Stimulated activated CD8-positive, alpha-beta memory T cell treated with anti-CD3 and anti-CD28 coated beads, Interleukin-4, amount 100 ng/mL, for 1 hour (primary cell): ENCODE measurements at places on chromosomes 7 and 10.

GRCh38 chr7:46283852-46284251 is 362.8 kb upstream of the IGFBP3 start:
- DNase-seq, result no peak

DNA sequence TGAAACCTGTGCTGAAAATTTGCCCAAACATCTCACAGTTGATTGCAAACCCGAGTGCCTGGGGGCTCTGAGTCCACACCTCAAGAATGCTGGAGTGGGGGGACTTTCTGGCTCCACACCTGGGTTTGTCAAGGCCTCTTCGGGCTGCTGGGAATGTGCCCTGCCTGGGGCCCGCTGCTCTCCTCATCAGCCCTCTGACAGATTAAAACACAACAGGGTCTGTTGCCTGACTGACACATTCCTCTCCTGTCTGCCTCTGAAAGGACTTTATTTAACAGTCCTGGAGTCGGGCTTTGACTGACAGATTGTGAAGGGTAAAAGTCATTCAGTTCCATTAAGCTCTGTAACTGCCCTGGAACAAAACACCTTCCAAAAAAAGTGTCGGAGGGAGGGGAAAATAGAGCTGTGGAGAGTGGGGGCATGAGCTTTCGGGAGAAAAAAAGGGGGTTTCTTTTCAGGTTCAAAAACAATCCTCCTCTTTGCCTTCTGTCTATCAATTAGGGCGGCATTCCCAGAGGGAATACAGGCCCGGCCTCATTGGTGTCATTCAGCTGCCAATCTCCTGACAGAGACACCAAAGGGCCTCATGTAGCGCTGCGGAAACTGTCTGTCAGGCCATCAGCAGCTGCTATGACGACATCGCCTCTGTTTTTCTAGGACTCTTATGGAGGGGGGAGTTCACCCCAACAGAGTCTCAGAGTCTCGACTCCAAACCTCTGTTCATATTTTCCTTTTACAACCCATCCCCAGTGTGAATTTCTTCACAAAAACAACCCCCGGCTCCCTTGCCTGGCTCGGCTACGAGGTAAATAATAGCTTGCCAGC is 398.8 kb upstream of the NFE2L3 start:
- no peak for DNase-seq

DNA sequence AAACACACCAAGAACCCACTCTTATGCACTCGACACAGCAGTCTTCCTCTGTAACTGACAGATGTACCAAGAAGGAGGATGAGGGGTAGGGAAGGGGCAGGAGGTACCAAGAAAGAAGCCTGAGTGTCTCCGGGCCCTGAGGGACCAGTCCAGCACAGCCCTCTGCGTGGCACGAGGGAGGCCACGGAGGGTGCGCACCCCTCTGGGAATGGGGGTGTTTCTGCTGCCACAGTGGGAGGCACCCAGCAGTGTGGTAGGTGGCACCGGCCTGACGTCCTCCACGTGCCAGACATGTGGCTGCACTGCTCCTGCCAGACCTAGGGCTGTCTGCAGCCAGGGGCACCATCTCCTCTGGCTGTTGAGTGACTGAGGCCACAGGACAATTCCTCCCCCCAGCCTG is 154.3 kb downstream of the ZMYND11 start:
- DNase-seq, result no peak

DNA sequence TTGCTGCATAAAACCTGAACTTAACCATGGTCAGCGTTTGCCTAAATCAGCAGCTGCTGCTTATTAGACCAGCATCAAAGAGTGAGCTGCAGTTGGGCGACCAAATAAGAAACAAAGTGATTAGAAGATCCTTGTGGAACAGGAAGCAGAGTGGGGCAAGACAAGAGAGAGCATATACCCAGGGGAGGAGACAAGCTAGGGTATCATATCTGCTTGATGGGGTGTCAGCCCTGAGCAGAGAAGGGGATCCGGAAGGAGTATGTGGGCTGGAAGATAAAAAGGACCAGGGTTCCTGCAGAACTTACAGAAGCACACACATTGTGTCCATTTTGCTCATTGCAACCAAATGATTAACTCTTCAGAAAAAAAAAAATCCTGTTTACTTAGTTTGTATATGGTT is 213.6 kb downstream of the CELF2 start:
- no peak for DNase-seq

- DNase-seq, result no peak
These were observed 41.0 kb downstream of the UBE2H start for GRCh38 chr7:129911790-129912189.

- no peak for DNase-seq
These were observed 6.6 kb downstream of the CPA1 start for GRCh38 chr7:130386876-130387275.

DNA sequence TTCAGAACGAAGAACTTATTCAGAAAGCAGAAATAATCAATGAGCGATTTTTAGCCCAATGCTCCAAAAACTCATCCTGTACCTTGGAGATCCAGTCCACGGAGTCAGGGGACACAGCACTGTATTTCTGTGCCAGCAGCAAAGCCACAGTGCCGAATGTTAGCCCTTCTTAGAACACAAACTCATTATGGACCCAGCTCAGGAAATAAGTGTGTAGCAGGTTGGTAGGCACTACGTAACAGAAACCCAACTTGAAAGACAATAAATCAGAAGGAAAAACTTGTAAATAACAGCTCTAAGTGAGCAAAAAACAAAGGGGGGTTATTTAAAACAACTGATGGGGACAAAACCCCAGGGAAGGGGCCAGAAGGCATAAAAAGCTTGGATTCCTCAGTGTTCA is 112.0 kb upstream of the PRSS1 start:
- DNase-seq, result no peak

DNA sequence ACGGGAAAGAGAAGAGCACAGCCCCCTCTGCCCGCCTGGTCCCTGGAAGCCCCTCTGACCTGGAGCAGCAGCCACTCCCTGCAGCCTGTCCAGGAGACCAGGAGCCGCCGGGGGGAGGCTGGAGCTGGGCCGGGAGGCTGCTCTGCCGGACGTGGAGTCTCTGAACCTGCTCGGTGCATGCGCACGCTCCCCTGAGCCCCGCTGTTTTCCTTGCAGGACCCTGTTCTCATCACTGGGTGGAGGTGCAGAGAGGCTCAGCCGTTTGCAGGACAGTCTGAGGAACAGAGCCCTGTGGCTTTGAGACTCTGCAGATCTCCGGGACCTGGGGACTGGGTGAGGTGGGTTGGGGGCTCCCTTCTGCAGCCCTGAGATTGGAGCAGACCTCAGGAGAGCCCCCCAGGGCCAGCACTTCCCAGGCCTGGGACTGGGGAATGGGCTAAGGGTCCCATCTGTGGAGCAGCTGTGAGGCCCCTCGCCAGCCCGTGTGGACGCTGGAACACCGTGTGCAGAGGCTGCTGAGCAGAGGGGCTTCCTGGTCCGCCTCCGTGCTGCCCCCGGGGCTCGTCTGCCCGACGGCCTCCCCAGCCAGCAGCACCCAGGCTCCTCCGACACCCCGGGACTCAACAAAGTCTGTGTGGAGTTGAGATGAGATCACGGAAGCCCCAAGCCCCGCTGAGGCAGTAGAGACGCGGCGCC is 48.5 kb upstream of the ADGRA1 start:
- no peak for DNase-seq
